ENCODE measurements at places on chromosomes 2 and 18.
A peak's percentile ranks its signal among the peaks of the same experiment; 100 is the strongest.

- peak; percentile 18 for DNase-seq
Observed at GRCh38 chr2:101253703-101254450, 1.2 kb downstream of the CNOT11 start.

GRCh38 chr2:229196448-229196847, 74.6 kb downstream of the PID1 start:
- no peak for DNase-seq

GRCh38 chr2:179856205-179856604, 5.2 kb downstream of the ZNF385B start:
- no peak for DNase-seq

DNA sequence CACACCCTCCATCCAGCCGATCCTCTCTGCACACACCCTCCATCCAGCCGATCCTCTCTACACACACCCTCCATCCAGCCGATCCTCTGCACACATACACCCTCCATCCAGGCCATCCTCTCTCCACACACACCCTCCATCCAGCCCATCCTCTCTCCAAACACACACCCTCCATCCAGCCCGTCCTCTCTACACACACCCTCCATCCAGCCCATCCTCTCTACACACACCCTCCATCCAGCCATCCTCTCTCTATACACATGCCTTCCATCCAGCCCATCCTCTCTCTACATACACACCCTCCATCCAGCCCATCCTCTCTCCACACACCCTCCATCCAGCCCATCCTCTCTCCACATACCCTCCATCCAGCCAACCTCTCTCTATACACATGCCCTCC, 83.1 kb downstream of the EIPR1 start:
- no peak for DNase-seq

- DNase-seq = peak; percentile 13
Observed at GRCh38 chr2:24183366-24184069, 8.7 kb downstream of the FAM228A start.

GRCh38 chr2:39118786-39119499, 1.9 kb downstream of the SOS1 start:
- DNase-seq = peak; percentile 46

DNA sequence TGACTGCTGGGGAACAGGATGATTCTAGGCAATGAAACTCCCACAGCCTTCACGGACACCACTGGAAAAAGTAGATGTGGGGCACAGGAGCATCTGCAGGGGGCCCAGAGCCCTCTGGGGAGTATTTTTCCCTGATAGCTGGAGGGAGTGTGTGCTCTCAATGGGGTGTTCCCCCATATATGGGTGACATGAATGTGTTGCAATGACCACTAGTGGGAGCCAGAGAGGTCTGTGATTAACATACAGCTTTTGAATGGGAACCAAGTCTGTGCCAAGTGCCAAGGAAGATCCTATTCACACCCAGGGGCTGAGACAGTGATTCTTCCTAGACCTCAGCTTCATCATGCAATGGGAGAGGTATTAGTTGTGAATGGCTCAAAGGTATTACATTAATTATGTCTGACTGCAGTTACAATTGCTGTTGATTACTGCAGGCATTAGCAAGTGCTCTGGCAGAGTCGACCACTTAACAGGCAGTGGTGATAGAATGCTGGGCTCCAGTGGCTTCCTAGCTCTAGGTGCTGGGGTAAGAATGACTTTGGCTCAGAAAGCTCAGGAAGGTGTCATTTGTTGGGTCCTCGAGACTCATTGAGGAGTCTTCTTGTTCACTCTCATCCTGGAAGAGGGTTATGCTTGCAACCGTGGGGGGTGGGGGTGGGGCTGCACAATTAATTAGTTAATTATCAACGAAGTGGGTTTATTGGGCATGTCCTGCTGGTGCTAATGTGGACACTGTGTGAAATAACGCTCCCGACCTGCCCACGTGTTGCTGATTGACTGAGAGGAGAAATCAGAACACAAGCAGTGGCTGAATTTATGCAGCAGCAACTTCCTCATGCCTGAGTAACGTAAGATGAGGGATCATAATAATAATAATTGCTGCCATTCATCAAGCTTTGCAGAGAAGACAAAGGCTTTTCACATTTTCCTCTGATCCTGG, 194.1 kb downstream of the CLIP4 start:
- DNase-seq = peak; percentile 74

DNA sequence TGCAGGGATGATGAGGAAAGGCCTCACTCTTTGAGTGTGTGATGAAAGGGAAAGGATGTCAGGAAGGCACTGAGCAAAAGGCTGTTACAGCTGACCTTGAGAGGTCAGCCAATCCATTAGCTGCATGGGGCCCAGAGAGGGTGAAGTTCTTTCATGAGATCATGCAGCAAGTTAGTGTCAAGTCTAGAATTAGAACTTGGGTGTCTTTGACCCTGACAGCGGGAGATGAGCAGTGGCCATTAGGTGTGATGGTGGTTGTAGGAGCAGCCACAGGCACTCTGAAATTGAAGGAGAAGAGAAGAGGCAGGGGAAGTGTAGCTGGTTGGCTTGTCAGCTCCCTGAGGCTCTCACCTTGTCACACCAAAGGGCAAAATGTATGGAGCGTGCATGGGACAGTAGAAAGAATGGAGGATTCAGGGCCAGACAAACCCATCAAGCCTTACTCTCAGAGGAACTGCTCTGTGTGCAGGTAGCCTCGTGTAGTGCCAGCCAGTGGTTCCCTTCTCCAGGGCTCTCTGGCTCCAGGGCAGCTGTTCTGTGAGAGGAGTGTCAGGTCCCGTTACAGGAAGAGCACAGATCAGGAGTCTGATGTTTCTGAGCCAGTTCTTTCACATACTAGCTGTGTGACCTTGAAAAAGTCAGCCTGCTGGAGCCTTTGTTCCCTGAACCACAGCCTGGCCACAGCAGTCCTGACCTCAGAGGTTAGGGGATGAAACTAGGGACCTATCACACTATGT, 35.9 kb downstream of the MAP4K4 start:
- DNase-seq = no peak

DNA sequence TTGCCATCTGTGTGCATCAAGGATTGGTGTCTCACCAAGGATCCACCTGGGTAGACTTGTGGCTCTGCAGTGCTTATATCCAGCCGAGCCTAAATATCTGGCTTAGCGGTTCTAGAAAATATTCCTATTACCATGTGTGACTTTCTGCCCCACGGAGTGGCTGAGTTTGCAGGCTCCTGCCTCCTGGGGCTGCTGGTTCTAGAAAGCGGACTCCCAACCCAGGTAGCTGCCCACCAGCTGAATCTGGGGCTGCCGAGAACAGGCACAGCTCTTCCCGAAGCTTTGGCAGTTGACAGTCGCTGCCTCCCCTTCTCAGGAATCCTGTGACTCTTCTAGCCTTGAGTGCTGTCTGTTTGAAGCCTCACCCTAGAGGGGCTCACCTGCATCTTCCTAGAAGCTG, 104.6 kb downstream of the TPGS2 start:
- no peak for DNase-seq

- no peak for DNase-seq
Observed at GRCh38 chr2:144586476-144586875, 66.6 kb upstream of the ZEB2 start.

- DNase-seq = peak; percentile 81
Observed at GRCh38 chr2:202375033-202375608, 1.0 kb upstream of the BMPR2 start.

DNA sequence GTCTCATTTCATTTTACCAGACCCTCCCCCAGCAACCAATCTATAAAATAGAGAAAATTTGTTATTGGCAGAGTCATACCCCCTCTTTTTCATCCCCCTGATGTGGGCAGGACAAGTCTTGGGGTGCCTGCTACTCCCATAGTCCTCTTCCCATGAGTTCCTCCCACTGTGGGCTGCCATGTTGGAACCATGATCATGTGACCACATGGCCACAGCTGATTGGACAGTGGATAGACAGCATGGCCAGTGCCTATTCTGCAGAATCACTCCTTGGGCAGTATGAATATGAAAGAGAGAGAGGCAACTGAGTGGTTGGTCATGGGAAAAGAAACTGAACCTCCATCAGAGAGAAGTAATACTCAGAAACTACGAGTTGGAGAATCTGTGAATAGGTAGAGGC, 84.9 kb downstream of the PDCL3 start:
- DNase-seq = no peak

DNA sequence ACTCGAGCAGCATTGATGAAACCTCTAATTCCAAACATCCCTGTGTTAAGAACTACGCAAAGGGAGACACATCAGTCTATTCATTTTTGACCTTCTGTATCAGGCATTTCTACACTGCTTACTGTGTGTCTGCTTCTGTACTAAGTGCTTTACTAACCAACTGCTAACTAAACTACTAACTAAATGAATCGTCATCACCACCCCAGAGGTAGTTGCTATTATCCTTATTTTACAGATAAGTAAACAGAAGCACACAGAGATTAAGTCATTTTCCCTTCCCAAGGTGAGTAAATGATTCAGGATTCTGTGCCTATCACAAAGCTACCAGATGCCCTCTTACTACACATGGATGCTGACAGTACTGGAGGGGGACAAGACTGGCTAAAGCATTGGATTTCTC, 284.1 kb downstream of the AGPS start:
- no peak for DNase-seq

- no peak for DNase-seq
Observed at GRCh38 chr2:230419181-230419580, 3.2 kb downstream of the SP100 start.

DNA sequence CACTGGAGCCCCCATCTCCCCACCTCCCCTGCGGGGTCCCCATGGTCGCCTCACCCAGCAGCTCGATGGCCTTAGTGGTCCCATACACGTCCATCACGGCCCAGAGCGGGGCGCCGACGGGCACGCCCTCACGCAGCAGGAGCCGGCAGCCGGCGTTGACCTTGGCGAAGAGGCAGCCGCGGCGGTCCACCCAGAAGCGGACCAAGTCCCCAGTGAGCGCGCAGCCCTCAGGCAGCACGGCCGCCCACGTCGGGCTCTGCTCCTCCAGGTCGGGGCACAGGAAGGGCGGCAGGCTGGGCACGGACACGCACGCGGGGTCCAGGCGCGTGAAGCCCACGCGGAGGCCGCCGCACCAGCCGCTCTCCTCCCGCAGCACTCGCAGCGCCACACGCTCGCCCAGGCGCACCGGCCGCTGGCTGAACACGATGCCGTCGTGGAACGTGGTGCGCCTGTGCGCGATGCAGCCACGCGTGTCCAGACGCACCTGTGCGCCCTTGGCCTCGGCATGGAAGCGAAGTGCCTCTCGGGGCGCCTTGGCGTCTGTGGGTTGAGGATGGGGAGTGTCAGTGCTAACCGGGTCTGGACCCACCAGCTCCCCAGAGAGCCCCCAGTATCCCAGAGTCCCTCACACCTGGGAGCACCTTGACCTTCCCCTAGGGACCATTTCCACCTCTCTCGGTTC, 4.6 kb downstream of the NEURL3 start:
- no peak for DNase-seq

GRCh38 chr2:9800975-9801726, 42.1 kb upstream of the TAF1B start:
- DNase-seq = peak; percentile 39

- no peak for DNase-seq
Observed at GRCh38 chr2:50785816-50786215, 246.1 kb downstream of the NRXN1 start.

DNA sequence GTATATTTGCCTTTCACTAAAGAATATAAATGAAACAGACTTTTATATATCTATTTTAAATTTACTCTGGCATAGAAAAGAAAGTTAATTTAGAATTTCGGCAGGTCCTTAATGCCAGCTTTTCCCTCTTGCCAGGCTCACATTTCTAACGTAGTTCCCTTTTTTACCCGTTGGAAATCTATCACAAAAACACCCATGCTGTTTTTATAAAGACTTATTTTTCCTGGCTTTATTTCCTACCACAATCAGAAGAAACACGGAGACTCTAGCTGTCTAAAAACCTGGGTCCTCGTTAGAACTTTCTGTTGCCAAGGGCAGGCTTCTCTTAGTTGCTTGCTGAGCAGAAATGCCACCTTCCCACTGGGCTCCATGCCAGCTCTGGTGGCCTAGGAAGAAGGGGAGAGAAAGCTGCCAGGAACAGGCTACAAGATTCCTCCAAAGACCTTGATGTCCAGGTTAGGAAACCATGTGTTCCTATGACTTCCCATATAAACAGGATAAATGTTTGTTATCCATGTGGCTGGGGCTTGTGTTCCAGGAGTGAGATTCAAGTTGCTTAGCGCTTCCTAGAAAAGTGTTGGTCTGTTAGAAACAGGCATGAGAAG, 17.8 kb upstream of the TMEM18 start:
- DNase-seq = no peak

GRCh38 chr2:85999061-85999831, 106.4 kb downstream of the POLR1A start:
- no peak for DNase-seq

GRCh38 chr2:29751390-29751789, 170.0 kb downstream of the ALK start:
- DNase-seq = no peak

GRCh38 chr2:178345951-178346350, 105.0 kb downstream of the PRKRA start:
- peak; percentile 4 for DNase-seq

DNA sequence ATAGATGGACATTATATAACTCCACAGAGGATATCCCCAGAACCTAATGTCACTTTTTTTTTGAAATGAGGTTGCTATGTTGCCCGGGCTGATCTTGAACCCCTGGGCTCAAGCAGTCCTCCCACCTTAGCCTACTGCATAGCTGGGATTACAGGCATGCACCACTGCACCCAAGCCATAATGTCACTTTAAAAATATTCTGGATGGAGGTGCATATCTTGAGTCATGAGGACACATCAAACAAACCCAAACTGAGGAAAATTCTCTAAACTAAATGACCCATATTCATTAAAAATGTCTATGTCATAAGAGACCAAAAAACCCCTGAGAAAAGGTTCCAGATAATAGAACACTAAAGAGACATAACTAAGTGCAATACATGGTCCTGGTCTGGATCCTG, 36.3 kb downstream of the OSGEPL1 start:
- no peak for DNase-seq

DNA sequence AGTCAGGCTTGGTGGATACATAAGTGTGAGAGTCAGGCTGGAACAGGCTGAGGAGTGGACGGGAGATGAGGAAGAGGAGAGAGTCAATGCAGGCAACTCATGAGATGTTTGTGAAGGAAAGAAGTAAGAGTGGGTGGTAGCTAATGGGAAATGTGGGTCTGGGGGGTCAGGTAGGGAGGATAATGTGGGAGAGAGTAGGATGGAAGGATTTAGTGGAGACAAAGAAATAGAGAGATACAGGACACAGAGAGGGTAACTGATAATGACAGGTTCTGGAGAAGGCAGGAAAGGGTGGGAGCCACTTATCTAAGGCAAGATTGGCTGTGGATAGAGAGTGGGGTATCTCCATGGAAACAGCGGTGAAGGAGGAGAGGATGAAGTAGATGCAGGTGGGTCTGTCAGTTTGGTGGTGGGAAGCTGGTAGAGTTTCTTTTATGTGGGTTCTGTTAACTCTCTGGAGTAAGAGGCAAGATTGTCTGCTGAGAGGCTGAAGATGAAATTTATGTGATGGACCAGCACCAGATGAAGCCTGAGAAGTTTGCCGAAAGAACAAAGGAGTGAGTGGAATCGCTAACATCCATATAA, 190.6 kb upstream of the SPRED2 start:
- DNase-seq = no peak

All from fibroblast of the aortic adventitia (primary cell).